Stimulated activated CD4-positive, alpha-beta T cell treated with anti-CD3 and anti-CD28 coated beads, TNF-alpha, amount 100 ng/mL, for 4 hours (primary cell): ENCODE measurements at places on chromosomes 2 and 18.

GRCh38 chr2:44137872-44138551 lies 30.7 kb upstream of the PPM1B start:
- DNase-seq = no peak

GRCh38 chr2:67169417-67170140 lies 227.6 kb upstream of the ETAA1 start:
- no peak for DNase-seq

GRCh38 chr18:8124232-8125146 lies 484.7 kb upstream of the RAB12 start:
- no peak for DNase-seq

DNA sequence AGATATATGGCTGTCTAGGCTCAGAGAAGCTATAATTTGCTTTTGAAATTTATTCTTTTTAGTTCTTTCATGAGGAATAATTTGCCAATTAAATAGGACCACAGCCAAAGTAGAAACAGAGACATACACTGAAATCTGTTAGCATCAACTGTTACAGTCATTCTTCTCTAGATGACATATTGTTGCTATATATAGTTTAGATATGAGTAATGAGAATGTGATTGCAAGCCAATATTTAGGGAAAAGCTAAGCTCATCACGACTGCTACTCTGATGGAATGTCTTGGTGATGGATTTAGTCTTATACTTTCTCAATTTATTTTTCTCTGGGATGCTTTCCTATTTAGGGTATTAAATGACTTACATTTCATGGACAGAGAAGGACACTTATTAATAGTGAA lies 259.1 kb downstream of the LNPK start:
- DNase-seq = no peak

DNA sequence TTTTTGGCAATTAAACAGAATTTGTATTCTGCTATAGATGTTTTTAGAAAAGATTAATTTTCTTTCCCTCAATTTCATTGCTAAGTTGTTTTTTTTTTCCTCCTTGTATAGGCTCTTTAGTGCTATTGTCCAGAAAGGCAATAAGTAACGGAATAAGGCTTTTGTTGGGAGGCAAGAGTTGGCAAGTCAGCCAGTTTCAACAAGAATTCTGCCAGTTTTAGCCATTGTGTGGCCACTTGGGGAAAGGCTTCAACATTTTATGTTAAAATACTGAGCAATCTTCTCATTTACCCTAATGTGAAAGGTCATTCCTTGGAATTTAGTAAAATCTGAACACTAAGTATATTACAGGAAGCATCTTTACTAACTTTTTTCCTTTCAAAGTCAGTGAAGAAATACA lies 9.6 kb downstream of the CALCRL start:
- no peak for DNase-seq

- DNase-seq = no peak
Observed at GRCh38 chr2:77458216-77458615, 64.0 kb downstream of the LRRTM4 start.

GRCh38 chr2:204795156-204795555 lies 249.9 kb downstream of the PARD3B start:
- DNase-seq = no peak

DNA sequence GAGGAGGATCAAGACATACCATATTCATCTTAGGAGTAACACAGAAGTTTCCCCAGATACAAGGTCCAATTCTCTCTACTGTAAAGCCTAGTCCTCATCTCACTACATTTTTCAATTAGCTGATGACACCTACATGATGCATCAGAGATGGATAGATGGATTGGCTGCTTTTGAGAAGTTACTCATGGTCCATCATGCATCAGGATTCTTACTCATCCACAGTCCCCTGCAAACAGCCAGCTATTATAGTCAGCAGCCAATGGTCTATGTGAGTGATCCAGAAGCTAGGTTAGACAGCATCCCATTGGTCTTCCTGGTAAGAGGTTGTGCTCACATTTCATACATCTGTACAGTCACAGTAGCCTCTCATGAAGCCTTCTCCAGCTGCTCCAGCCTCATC lies 154.5 kb upstream of the NRP2 start:
- no peak for DNase-seq

- no peak for DNase-seq
Observed at GRCh38 chr2:143704451-143705106, 575.4 kb downstream of the ARHGAP15 start.

DNA sequence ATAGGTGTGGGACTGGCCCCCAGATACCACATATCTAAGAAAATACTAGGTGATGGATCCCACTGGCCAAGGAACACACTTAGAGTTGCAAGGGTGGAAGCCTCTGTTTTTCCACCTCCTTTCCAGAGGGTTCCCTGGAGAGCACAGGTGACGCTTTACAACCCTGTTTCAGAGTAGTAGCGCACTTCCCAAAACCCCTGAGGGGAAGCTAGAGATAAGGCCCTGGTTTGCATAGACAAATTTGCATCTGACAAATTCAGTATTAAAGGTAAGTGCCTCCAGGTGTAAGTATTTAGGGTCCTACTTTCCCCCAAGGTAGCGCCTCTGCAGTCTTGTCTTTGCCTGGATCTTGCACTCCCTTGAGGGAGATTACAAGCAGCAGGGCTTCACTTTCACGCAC lies 474 bp upstream of the CERKL start:
- no peak for DNase-seq

DNA sequence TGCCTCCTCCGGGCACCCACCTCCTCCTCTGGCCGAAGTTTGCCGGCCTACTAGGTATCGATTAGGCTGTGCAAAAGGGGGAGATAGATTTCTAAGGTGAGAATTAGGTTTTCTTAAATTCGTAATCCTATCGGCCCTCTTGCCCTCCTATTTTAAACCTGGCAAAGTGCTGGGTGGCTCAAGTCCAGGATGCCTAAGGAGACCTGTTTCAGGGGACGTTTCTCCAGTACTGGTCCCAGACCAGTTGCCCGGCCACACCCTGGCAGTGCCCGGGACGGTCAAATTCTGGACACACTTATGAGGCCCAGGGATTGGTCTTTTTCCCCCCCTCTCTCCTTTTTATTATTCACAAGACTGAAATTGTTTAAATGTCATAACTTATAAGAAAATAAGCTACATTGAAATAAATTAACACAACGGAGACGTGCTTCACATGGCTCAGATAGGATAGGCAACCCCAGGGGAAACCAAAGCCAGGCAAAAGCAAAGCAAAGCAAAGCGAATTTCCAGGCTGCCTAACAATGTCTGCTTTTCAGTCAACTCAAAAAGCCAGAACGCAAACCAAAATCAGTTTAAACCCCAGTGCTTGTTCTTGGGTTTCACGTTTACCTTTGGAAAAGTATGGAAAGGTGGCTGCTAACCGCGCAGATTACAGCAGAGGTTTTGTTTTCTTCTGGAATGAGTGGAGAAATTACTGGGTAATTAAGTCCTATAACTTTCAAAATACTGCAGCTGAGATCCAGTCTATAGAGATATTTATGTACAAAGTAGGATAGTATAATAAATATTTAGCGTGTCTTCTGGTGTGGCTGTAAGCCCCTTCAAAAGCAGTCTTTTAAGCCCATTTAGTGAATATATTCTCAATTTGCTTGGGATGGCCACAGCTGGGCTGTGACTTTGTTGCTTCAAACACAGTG lies 3.0 kb downstream of the GBX2 start:
- no peak for DNase-seq

- DNase-seq = no peak
Observed at GRCh38 chr2:94996305-94997100, 29.0 kb upstream of the MAL start.

GRCh38 chr18:75159646-75160356 lies 49.1 kb downstream of the PTGR3 start:
- no peak for DNase-seq

GRCh38 chr2:7031547-7032245 lies 114.5 kb downstream of the RNF144A start:
- DNase-seq = no peak

DNA sequence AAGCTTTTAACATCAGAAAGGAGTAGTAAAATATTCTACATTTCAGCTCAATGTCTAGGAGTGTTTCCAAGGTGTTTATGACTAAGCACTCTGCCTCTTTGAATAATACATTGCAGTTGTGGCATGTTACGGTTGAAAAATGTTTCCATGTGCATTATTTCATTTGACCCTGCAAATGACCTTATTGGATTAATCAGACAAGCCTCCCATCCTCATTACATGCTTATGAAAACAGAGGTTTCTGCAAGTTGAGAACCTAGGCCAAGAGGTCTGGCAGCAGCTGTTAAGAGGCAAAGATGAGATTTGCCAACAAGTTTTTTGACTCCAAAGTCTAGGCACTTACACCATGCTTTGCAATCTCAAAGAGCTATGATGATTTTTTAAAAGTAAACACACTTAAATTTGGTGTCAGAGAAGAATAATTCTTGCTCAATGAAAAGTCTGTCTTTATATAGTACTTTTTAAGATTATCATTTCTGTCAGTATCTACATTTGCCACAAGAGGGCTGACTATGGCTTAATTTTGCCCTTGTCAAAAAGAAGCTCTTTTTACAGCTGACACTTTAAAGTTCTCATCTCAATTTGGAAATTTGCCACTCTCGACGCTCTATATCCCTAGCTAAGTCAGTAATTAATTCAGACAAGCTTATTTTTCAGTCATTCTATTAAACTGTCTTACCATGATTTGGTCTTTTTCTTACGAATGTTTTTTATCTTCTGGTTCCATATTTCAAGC lies 260.6 kb downstream of the PAX3 start:
- no peak for DNase-seq

DNA sequence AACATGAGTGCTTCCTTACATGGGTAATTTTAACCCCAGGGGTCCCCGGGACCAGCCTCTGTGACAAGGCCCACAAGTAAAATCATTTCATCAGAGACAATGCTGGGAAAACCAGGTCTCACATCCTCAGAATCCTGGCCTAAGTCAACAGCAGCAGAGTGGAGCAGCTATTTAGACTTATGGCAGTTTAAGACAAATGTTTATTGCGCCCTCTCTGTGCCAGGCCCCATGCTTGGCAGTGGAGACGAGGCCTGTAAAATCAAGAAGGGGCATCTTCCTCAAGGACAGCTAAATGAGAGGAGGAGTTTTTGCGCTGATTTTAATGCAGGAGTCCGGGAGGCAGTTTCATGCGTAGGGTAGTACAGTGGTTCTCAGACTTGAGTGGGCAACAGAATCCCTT lies 56.0 kb upstream of the ACAA2 start:
- no peak for DNase-seq

GRCh38 chr2:138234265-138234664 lies 267.3 kb upstream of the SPOPL start:
- no peak for DNase-seq

DNA sequence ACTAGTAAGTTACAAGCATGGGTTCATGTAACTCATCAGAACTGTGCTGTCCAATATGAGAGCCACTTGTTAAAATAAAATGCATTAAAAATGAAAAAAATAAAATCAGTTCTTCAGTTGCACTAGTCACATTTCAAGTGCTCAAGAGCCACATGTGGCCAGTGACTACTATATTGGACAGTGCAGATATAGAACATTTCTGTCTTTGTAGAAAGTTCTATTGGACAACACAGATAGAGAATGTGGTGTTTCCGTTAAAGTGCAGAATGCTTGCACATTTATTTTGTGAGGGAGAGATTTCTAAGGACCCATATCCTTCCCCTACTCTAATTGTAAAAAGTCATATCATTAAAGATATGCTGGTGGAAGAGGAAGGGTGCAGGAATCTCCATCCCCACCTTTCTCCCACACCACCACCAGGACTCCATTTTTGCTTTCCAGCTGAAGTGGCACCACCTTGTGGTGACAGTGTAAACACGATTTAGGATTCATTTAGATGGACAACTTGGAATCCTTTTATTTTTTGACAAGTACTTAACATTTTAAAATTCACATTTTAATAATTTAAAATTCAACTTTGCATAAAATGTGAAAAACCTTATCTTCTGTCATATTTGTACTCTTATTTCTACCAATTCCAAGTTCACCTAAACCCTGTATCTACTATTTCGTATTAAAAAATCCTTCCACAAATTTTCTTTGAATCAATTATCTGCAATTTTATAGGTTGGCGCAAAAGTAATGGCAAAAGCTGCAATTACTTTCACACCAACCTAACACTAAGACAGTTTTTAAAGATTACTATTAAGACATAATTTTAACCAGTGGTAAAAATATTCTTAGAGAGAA lies 9.4 kb upstream of the CD302 start:
- no peak for DNase-seq

DNA sequence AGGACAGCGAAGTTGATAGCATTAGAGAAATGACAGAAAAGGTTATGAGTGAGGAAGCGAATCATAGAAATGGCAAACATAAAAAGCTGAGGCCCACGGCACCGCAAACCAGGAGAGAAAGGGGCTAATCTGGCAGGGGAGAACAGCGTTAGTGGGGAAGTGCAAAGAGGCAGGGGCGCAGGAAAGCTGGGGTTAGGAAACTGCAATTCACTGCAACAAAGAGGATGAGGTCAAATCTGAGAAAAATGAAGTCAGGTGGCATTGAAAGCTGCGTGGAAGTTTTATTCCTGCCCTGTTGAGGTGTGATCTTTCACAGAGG lies 653 bp upstream of the ABI2 start:
- no peak for DNase-seq

- no peak for DNase-seq
Observed at GRCh38 chr2:45173513-45173912, 164.3 kb upstream of the SIX2 start.

GRCh38 chr2:212022966-212023365 lies 515.6 kb downstream of the ERBB4 start:
- DNase-seq = no peak

DNA sequence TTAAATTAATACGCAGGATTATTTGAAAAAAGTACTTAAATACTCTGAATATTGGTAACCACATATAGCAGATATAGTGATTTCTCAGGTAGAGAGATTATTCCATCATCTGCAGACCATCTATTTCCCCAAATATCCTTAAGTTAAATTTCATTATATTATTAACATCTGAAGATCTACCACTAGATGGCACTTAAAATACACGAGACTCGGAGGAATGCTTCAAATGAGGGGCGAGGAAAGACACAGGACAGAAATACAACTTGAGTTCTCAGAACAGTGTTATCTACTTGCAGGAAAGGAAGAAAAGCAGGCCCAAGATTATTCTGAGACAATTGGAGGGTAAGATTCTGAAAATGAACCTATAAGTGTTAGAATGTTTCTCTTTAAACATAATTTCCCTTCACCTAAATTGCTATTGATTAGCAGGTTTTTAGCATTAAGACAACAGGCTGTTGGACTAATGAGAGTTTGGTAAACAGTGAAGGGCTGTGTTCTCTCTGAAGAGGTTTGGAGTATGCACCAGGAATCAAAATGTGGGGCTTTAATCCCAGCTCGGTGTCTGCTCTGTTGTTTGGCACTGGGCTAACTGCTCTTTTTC lies 76.9 kb upstream of the GCFC2 start:
- DNase-seq = no peak

- no peak for DNase-seq
Observed at GRCh38 chr2:18611184-18611583, 21.8 kb upstream of the NT5C1B start.

DNA sequence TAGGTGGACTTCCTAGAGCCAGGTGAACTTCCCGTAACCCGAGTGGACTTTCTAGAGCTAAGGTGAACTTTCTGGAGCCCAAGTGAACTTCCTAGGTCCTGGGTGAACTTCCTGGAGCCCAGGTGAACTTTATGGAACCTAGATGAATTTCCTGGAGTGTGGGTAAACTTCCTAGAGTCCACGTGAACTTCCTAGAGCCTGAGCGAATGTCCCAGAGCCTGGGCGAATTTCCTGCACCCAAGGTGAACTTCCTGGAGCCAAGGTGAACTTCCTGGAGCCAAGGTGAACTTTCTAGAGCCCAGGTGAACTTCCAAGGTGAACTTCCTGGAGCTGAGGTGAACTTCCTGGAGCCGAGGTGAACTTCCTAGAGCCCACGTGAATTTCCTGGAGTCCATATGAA lies 70.0 kb downstream of the RTP5 start:
- DNase-seq = no peak

- no peak for DNase-seq
Observed at GRCh38 chr2:54958717-54959371, 91.4 kb downstream of the RTN4 start.
